HS-27A (cell line): ENCODE measurements at places on chromosomes 5 and 9.

GRCh38 chr5:150765011-150765798 is 6.4 kb upstream of the DCTN4 start:
- no peak for DNase-seq

- DNase-seq = no peak
Observed at GRCh38 chr9:79201636-79202035, 370.1 kb upstream of the TLE4 start.

DNA sequence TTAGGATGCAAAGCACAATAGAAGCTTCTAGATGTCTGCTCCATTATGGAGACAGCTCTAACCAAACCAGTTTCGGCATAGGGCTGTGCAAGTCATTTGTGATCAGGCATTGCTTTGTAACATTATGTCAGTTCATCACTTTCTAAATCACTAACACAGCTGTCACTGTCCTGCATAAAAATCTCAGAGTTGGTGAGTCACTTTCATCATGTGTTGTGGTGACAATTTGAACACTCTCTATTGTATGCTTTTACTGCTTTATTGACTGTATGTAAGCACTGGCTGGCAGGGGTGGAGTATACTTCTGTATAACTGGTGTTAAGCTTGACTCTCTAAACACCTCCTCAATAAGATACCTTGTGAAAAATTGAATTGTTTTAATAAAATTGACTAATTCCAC is 77.9 kb downstream of the SLCO4C1 start:
- DNase-seq = no peak

DNA sequence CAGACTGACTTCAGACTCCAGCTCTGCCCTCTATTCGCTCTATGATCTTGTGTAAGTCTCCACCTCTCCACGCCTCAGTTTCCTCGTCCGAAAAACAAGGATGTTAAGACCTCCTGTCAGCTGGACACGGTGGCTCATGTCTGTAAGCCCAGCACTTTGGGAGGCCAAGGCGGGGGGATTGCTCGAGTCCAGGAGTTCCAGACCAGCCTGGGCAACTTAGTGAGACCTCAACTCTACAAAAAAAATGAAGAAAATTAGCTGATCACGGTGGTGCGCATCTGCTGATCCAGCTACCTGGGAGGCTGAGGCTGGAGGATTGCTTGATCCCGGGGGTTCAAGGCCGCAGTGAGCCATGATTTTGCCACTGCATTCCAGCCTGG is 36.6 kb upstream of the GABRP start:
- no peak for DNase-seq

GRCh38 chr9:132267660-132268059 is 87.1 kb downstream of the SETX start:
- DNase-seq = no peak

GRCh38 chr5:41978676-41979075 is 53.6 kb downstream of the FBXO4 start:
- no peak for DNase-seq

DNA sequence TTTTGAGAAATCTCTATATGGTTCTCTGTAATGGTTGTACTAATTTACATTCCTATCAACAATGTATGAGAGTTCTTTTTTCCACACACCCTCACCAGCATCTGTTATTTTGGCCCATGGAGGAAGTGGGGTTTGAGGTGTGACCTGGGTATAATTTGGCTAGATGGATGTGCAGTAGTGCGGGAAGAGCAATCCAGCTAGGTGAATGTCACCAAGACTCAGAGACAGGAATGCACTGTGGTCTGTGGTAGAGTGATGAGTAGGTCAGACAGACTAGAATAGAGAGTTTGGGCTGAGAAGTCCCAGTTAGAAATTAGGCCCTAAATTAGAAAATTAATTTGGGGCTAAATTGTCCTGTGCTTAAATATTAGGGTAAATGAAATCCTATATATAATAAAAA is 32.8 kb upstream of the PIP5K1B start:
- DNase-seq = no peak

DNA sequence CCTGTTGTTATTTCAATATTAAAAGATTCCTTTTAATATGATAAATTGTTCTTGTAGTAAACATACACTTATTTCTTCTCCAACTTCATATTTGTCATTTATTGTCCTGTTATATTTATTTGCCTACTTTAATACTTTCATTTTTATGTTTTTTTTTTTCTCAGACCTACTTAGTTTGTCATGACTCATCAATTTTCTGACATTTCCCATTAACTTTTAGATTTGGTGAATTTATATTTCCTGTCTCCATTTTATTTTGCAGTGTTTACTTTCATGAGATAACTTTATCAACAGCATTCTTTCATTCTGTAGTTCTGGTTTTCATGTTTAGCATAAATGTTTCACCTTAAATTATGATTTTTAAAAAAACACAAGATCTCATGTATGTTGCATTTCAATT is 788.7 kb downstream of the EFNA5 start:
- no peak for DNase-seq

DNA sequence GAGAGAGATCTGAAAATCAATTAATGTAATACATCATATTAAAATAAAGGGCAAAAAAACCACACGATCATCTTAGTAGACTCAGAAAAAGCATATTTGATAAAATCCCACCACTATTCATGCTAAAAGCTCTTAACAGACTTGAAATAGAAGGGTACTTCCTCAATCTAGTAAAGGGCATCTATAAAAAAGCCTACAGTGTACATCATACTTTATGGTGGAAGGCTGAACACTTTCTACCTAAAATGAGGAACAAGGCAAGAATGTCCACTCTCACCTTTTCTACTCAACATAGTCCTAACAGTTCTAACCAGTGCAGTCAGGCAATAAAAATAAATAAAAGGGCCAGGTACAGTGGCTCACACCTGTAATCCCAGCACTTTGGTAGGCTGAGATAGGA is 38.9 kb downstream of the POLK start:
- DNase-seq = no peak

DNA sequence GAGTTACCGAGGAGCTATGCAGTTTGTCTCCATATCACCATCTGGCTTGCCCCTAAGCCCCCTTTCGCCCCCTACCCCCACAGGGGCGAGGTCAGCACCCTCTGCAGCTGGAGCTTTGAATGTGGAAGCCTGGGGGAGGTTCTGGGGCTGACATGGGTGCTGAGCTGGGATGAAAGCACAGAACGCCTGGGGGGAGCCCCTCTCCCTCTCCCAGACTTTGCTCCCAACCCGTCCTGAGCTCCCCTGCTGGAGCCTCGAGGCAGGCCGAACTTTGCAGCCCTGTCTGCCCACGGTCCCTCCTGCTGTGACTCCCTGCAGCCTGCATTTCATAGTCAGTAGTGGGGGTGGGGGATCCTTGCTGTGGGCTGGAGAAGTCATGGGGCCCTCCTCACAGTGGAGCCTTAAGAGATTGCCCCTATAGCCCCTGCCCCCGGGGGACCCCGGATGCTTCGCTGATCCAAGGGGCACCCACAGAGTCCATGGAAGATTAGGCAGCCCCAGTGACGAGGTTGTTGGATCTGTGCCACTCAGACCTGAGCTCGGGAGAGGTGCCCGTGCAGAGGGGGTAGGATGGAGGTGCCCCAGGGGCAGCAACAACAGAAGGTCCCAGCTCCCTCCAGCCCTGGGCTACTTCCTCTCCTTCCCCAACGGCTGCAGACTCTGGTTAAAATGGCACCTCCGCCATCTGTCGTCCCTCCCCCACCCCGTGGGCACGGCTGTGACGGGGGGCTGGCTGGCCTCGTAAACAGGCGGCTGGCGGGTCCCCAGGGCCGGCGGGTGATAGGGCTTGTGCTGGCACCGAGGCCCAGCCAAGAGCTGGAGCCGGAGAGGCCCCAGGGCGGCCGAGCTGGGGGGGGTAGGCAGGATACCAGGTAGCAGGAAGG is 162.0 kb downstream of the C9orf50 start:
- no peak for DNase-seq

DNA sequence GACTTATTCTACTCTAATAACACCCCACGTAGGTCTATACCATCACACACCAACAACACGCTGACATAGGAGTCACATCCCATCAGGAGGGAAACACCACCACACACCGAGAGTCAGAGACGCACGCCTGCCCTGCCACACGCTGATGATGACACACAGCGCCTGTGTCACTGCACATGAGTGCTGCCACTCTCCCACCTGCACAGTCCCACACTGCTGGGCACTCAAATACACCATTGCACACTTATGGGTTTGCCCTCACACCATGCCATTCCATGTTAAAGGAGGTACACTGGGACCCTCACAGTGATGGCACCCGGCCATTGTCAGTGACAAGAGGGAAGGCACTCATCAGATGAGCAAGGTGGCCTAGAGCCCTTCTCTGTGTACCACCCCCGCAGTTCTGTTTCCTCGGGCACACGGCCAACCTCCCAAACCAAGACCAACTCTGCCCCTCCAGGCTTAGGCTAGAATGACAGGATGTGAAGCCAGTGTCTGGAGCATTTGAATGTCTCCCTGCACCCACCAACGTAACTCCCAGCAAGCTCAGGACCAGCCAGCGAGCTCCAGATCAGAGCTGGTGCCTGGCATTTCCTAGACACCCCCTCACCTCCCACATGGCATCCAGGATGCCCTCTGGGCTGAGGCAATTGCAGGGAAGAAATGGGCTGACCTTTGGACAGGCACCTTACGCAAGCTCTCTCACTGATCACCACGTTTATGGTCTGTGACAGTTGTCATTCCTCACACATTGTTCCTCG is 3.6 kb upstream of the CPLX2 start:
- no peak for DNase-seq

DNA sequence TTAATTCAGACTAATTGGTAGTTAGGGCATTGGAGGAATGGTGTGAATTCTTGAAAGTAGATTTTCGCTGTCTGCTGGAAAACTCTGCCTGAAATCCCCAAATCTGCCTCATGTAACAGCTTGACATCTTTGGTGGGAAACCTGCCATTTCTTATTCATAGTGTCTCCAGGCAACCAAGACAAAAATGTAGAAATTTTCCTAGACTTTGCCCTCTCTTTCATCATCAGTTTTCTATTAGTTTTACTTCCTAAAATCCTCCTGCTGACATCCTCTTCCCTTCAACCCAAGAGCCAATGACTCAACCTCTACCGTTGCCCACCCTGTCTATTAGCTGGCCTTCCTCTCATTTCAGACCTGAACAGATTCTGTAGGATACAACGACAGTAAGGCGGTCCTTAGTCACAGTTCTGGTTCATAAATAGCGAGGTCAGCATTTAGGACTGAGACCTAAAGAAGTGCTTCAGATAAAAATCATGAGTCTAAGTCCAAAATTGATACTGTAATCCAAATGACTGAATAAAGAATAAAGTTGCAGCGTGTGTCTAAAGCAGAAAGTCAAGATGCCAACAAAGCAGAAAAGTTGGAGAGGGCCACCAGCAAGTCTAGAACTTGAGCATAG is 133.9 kb downstream of the MUSK start:
- no peak for DNase-seq

DNA sequence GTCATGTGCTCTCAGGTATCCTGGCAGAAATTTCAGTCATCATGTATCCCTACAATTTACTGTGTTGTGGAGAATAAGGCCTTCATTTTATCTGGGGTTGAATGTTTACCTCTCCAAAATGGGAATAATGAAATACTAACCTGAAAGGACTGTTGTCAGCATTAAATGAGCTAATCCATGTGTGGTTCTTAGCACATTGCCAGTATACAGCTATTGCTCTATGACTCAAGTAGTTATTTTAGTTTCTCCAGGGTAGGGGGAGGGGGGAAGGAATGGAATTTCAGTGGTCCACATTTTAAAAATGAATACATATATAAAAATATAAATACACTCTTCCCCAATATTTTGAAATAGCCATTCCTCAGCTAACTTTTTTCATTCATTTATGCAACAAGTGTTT is 3.5 kb downstream of the PAM start:
- no peak for DNase-seq

DNA sequence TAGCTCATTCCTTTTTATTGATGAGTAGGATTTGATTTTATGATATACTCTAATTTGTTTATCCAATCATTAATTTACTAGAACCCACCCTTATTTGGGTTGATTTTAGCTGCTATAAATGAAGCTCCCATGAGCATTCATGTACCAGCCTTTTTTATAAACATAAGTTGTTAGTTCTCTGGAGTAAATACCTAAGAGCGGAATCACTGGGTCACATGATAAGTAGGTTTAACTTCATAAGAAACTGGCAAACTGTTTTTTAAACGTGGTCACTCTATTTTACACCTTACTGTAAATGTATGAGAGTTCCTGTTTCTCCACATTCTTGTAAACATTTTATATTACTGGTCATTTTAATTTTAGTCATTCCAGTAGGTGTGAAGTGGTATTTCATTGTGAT is 364.6 kb downstream of the NPR3 start:
- DNase-seq = no peak

- no peak for DNase-seq
Observed at GRCh38 chr5:8843771-8844170, 702.1 kb downstream of the SEMA5A start.

- no peak for DNase-seq
Observed at GRCh38 chr5:170554521-170555267, 50.9 kb downstream of the KCNIP1 start.

DNA sequence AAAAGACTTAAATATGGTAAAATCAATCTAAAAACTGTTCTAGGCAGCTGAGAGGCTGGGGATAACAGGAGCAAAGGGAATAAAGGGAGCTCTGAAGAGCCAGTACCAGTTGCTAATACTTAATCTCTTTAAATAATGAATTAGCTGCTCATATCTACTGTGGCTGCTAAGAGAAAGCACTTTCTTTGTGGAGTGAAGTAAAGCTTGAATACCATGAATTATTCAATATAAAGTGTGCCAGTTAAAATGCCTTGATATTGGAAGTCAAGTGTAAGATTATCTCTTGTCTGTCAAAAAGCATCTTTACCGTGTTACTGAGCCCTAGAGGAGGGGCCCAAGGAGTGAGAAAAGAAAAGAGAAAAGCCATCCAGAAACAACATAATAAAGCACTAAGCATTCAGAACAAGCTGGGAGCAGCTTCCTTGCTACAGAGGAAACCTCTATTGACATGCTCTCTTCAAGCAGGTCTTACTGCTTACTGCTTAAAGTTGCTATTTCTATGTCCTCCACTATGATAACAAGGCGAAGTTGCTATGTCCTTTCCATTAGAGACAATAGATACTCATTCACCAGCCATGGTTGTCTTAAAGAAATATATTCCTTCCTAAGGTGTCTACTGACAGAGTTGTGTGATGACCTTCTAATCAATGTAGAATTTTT is 297.4 kb downstream of the CETN3 start:
- no peak for DNase-seq

DNA sequence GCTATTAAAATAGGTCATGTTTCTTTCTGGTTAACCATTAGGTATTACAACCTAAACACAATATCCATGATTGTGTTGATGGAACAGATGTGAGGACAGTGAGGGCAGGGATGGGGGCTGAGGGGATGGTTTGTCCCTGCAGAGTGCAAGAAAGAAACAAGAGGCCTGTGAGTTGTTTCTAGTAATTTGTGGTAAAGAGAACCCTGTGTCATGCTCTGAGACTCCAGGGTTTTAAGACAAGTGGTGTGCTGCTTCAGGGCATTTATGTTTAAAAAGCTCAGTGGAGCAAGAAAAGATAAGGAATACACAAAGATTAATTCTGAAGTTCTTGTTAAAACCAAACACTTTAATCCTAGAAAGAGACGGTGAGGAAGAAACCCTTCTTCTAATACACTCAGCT is 656.5 kb downstream of the TLE1 start:
- DNase-seq = no peak

DNA sequence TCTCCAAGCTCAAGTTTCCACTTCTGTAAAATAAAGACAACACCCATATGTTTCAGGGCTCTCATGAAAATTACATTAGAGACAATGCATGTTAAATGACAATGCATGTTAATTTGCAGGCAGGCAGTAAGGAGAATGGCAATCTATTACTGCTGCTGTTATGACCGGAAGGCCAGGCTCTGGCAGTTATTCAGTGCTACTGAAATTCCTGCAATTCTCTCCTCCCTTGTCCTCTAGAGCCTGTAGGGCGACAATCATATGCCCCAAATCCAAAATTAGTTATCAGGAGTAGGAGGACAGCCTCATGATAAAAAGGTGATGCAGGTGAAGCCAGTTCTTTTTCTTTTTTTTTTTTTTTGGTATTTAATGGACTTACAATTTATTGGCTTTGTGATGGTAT is 42.2 kb upstream of the CAST start:
- DNase-seq = no peak
